HepG2 (cell line): ENCODE measurements at places on chromosomes 5 and 9. TPM values are rescaled to one million over a fixed set of nuclear protein-coding genes. Genes with fewer than 3 reads are reported as not detected.
A peak's percentile ranks its signal among the peaks of the same experiment; 100 is the strongest.

- H3K36me3 ChIP-seq: no peaks in the 10 kb centered on the region
- DNase-seq: no peak
- H3K27ac ChIP-seq: no peak overlapping the region
Observed at GRCh38 chr9:92589923-92590322, 54.1 kb upstream of the ECM2 start.

GRCh38 chr5:154794525-154795234, 39.5 kb downstream of the LARP1 start:
- no peak overlapping the region for H3K4me3 ChIP-seq
- H3K27me3 ChIP-seq: no peaks in the 10 kb centered on the region
- peaks cover 37% of the 10 kb centered on the region for H3K36me3 ChIP-seq
- H3K4me1 ChIP-seq: peaks cover 6% of the 10 kb centered on the region

- H3K27ac ChIP-seq: no peak overlapping the region
- DNase-seq: no peak
- H3K36me3 ChIP-seq: no peaks in the 10 kb centered on the region
- no peaks in the 10 kb centered on the region for H3K4me1 ChIP-seq
- H3K27me3 ChIP-seq: no peaks in the 10 kb centered on the region
Observed at GRCh38 chr5:158287643-158288271, 428.8 kb upstream of the CLINT1 start.

- H3K27ac ChIP-seq: no peak overlapping the region
- no peaks in the 10 kb centered on the region for H3K4me1 ChIP-seq
Observed at GRCh38 chr9:138061631-138062030, 184.0 kb downstream of the CACNA1B start.

DNA sequence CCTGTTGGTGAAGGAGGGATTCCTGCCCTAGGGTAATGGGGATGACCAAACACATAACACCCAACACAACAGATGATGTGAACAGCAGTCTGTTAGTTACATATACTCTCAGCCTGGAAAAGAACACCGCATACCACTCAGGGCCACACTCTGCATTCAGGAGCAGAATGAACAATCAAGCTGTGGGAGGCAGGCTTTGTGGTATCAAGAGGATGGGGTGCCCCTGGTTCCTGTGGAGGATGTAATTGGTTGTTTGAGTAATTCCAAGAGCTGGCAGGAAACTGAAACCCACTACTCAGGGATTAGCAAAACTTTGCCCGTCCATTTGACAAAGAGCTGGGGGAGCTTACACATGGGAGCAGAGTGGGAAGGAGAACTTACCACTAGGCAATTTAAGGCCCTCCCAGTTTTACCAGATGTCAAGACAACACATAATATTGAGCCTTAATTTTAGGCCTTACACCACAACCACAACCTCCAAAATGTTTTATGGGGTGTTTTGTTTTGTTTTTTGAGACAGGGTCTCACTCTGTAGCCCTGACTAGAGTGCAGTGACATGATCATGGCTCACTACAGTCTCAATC, 15.6 kb upstream of the PRKAA1 start:
- DNase-seq: no peak
- no peak overlapping the region for H3K27ac ChIP-seq
- H3K36me3 ChIP-seq: no peaks in the 10 kb centered on the region
- H3K27me3 ChIP-seq: no peaks in the 10 kb centered on the region
- no peaks in the 10 kb centered on the region for H3K4me1 ChIP-seq

DNA sequence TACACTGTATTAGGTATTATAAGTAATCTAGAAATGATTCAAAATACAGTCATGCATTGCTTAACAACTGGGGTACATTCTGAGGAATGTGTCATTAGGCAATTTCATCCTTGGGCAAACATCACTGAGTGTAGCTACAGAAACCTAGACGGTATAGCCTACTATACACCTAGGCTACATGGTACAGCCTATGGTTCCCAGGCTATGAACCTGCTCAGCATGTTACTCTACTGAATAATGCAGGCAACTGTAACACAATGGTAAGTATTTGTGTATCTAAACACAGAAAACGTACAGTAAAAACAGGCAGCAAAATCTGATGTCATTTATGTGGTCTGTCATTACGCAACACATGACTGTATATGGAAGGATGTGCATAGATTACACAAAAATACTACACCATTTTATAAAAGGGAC, 96.8 kb downstream of the RAPGEF6 start:
- H3K4me1 ChIP-seq: peaks cover 43% of the 10 kb centered on the region
- no peak overlapping the region for H3K27ac ChIP-seq
- peak; percentile 25 for DNase-seq
- H3K4me3 ChIP-seq: no peak overlapping the region

FAXDC2 gene
- total RNA-seq: 3.0 and 4.7 TPM in 2 replicates

DOCK2 gene
- total RNA-seq: not detected in 2 replicates

AK1 gene
- total RNA-seq: 25.7 and 32.8 TPM in 2 replicates

SVEP1 gene
- total RNA-seq: not detected in 2 replicates

DNA sequence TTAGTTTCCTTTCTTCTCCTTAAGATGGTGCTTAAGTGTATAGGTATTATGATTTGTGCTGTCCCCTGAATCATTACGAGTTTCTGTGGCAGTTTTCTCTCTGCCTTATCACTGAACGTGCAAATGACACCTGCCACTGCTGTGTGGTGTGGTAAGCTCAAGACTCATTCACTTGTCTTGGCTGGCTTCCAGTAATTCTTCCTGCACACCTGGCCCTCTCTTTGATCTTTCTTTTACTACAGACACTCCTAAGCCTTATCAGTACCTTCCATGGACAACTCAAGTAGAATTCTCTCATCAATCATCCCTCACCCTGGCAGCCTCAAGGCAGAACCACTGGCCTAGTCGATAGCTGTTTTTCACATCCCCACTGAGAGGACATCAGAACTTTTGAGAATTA, 82.6 kb upstream of the ADAMTS19 start:
- no peaks in the 10 kb centered on the region for H3K4me1 ChIP-seq
- H3K36me3 ChIP-seq: no peaks in the 10 kb centered on the region
- H3K4me3 ChIP-seq: no peak overlapping the region
- H3K27me3 ChIP-seq: no peaks in the 10 kb centered on the region

GRCh38 chr5:118506217-118506852, 482.0 kb downstream of the DTWD2 start:
- H3K27me3 ChIP-seq: no peaks in the 10 kb centered on the region
- no peak for DNase-seq
- no peak overlapping the region for H3K4me3 ChIP-seq

GRCh38 chr5:173969167-173970049, 19.6 kb upstream of the C5orf47 start:
- H3K27me3 ChIP-seq: no peaks in the 10 kb centered on the region
- H3K4me1 ChIP-seq: peaks cover 72% of the 10 kb centered on the region
- no peaks in the 10 kb centered on the region for H3K36me3 ChIP-seq
- peak overlapping the region; percentile 53 for H3K4me3 ChIP-seq

DIPK1B gene
- total RNA-seq: 0.18 and 0.28 TPM in 2 replicates

DNA sequence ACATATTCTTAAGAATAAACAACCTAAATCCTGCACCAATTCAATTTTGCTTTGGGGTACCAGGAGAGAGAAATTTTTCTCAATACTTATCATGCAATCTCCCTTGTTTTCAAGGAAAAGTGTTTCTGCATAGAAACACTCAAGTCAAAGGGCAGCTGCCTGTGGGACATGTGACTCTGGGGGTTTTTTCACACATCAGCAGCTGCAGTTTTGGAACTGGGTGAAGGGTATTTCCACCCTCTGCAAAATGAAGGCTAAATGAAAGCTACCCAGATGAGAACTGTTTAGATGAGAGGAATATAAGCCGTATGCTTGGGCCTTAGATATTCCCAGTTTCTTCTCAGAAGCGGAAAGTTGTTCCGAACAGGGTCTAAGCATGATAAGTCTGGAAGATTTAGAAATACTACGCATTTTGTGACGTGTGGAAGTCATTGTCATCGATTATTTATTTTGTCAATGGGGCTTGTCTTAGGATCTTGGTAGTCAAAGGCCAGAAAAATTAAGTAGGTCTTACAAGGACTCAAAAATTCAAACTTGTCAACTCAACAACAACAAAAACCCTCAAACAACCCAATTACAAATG, 64.3 kb upstream of the BOD1 start:
- no peak for DNase-seq
- no peak overlapping the region for H3K27ac ChIP-seq
- no peaks in the 10 kb centered on the region for H3K27me3 ChIP-seq
- H3K4me3 ChIP-seq: no peak overlapping the region

DNA sequence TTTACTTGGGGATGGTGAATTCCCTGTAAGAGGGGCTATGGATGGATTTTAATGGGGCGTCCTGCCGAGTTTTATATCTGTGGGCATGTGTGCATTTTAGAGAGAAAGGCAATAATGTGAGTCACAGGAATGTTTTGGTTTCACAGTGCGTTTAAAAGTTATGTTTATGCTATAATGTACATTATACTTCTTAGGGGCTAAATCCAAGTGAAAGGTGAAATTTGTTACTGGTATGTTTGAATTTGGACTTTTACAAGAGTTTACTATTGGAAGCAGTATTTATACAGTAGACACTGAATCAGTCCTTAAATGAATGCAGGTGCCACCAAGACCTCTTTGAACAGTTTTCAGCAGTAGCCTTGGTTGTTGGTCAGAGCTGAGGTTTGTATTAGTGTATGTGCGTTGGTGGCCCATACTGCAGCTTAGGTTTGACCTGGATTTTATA, 5.6 kb downstream of the JMY start:
- no peak overlapping the region for H3K4me3 ChIP-seq
- H3K4me1 ChIP-seq: peaks cover 31% of the 10 kb centered on the region
- no peaks in the 10 kb centered on the region for H3K36me3 ChIP-seq
- H3K27ac ChIP-seq: no peak overlapping the region

GRCh38 chr5:168137265-168137664, 154.2 kb upstream of the WWC1 start:
- H3K4me1 ChIP-seq: peaks cover 8% of the 10 kb centered on the region
- H3K36me3 ChIP-seq: no peaks in the 10 kb centered on the region
- H3K27ac ChIP-seq: no peak overlapping the region
- H3K27me3 ChIP-seq: no peaks in the 10 kb centered on the region
- no peak overlapping the region for H3K4me3 ChIP-seq
- no peak for DNase-seq

DNA sequence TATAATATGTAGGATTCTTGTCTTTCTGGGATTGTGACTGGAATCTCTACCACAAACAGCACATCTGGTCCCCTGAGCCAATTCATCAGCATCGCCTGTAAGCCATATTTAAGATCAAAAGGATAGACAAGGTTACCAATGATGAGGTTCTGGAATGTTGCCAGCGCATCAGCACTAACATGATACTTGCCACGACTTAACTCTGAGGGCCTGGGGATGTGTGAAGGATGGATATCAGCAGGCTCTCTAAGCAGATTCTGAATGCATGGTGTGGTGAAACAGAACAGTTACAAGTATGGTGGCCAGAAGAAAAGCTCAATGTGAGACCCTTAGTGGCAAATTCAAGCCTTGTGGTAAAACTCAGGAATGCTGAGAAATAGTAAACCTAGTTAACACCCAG, 143.0 kb downstream of the XRCC4 start:
- H3K36me3 ChIP-seq: no peaks in the 10 kb centered on the region
- no peaks in the 10 kb centered on the region for H3K4me1 ChIP-seq
- DNase-seq: no peak
- H3K27me3 ChIP-seq: no peaks in the 10 kb centered on the region
- H3K4me3 ChIP-seq: no peak overlapping the region

- H3K4me3 ChIP-seq: no peak overlapping the region
- no peak overlapping the region for H3K27ac ChIP-seq
- no peak for DNase-seq
- H3K4me1 ChIP-seq: peaks cover 5% of the 10 kb centered on the region
- H3K27me3 ChIP-seq: no peaks in the 10 kb centered on the region
Observed at GRCh38 chr9:21796768-21797167, 5.7 kb upstream of the MTAP start.

- DNase-seq: no peak
- H3K4me1 ChIP-seq: no peaks in the 10 kb centered on the region; the same call in 1 of the 2 replicates
- H3K27ac ChIP-seq: no peak overlapping the region
- no peaks in the 10 kb centered on the region for H3K36me3 ChIP-seq
- H3K27me3 ChIP-seq: 0 out of 3 replicates have a peak, but pooled peaks cover 4% of the 10 kb centered on the region
- no peak overlapping the region for H3K4me3 ChIP-seq
Observed at GRCh38 chr5:35354751-35355150, 124.5 kb upstream of the PRLR start.

NUDCD2 gene
- 39.2 and 40.9 TPM in 2 replicates for total RNA-seq

- DNase-seq: no peak
- H3K4me3 ChIP-seq: no peak overlapping the region
- no peaks in the 10 kb centered on the region for H3K27me3 ChIP-seq
- no peaks in the 10 kb centered on the region for H3K4me1 ChIP-seq
Observed at GRCh38 chr5:30991462-30991861, 202.0 kb upstream of the CDH6 start.

- no peak overlapping the region; the same call in 1 of the 2 replicates for H3K4me3 ChIP-seq
- peaks cover 59% of the 10 kb centered on the region for H3K4me1 ChIP-seq
- peak overlapping the region; percentile 82 for H3K27ac ChIP-seq
- H3K27me3 ChIP-seq: no peaks in the 10 kb centered on the region
Observed at GRCh38 chr9:108445431-108446071, 410.2 kb downstream of the ACTL7B start.

- no peaks in the 10 kb centered on the region for H3K36me3 ChIP-seq
- H3K27ac ChIP-seq: no peak overlapping the region
- H3K27me3 ChIP-seq: no peaks in the 10 kb centered on the region
- H3K4me1 ChIP-seq: no peaks in the 10 kb centered on the region
- no peak overlapping the region for H3K4me3 ChIP-seq
Observed at GRCh38 chr5:5780253-5780652, 357.8 kb downstream of the ICE1 start.

- no peak overlapping the region for H3K27ac ChIP-seq
- H3K27me3 ChIP-seq: no peaks in the 10 kb centered on the region
- H3K36me3 ChIP-seq: peaks cover 27% of the 10 kb centered on the region; the same call in 2 of the 3 replicates
- no peak for DNase-seq
Observed at GRCh38 chr9:6460189-6460768, 47.3 kb downstream of the UHRF2 start.

GRCh38 chr5:16028708-16029107, 150.9 kb downstream of the MARCHF11 start:
- no peak overlapping the region for H3K4me3 ChIP-seq
- H3K27ac ChIP-seq: no peak overlapping the region
- no peaks in the 10 kb centered on the region for H3K36me3 ChIP-seq
- H3K27me3 ChIP-seq: no peaks in the 10 kb centered on the region; the same call in 1 of the 2 replicates
- H3K4me1 ChIP-seq: no peaks in the 10 kb centered on the region

ADAMTS13 gene
- 0.69 and 0.91 TPM in 2 replicates for total RNA-seq

ADAMTS2 gene
- 0.18 and 0.24 TPM in 2 replicates for total RNA-seq

LCP2 gene
- total RNA-seq: not detected in 2 replicates

- H3K36me3 ChIP-seq: no peaks in the 10 kb centered on the region
- DNase-seq: no peak
- H3K4me1 ChIP-seq: 0 out of 2 replicates have a peak, but pooled peaks cover 5% of the 10 kb centered on the region
- peaks cover 4% of the 10 kb centered on the region for H3K27me3 ChIP-seq
- H3K27ac ChIP-seq: no peak overlapping the region
- no peak overlapping the region for H3K4me3 ChIP-seq
Observed at GRCh38 chr5:112417931-112418658, 982 bp downstream of the EPB41L4A start.
